ENCODE measurements at places on chromosomes 5 and 9. TPM values are rescaled to one million over a fixed set of nuclear protein-coding genes. Genes with fewer than 3 reads are reported as not detected.

Gene BRINP1
- total RNA-seq: not detected

Gene WDR38
- total RNA-seq: not detected

Gene EIF4E1B
- not detected for total RNA-seq

Gene FOXI1
- total RNA-seq: not detected

Gene SLC2A8
- total RNA-seq: 10.3 TPM

Gene PAEP
- 0.51 TPM for total RNA-seq

Gene PCDHB10
- not detected for total RNA-seq

Gene IL33
- 0.09 TPM for total RNA-seq

Gene MATR3
- total RNA-seq: 179 TPM

Gene GABRP
- not detected for total RNA-seq

Gene NDFIP1
- 35.8 TPM for total RNA-seq

Gene GGTA1
- not detected for total RNA-seq

Gene NSA2
- total RNA-seq: 88.5 TPM

Gene SLCO6A1
- total RNA-seq: not detected

Gene PTGS1
- 7.2 TPM for total RNA-seq

Gene SHC3
- 0.02 TPM for total RNA-seq

Gene RELL2
- total RNA-seq: 22.9 TPM

Gene CDX1
- total RNA-seq: not detected

Gene FBLL1
- total RNA-seq: not detected

Gene TXN
- total RNA-seq: 339 TPM

Gene RNF183
- total RNA-seq: not detected

Gene BARX1
- total RNA-seq: not detected

Gene GTF3C5
- total RNA-seq: 110 TPM

Gene PCDHGA11
- total RNA-seq: not detected

Gene HACD4
- 0.02 TPM for total RNA-seq

Gene CDC20B
- total RNA-seq: not detected

Gene CLPTM1L
- 152 TPM for total RNA-seq

Gene BTNL8
- not detected for total RNA-seq

Gene IL5
- total RNA-seq: not detected

Gene PDGFRB
- total RNA-seq: 0.51 TPM

Gene CD14
- total RNA-seq: 0.47 TPM

Gene LCN1
- total RNA-seq: not detected

Gene NRARP
- total RNA-seq: 24.5 TPM

Gene CARTPT
- not detected for total RNA-seq

Gene CFAP157
- total RNA-seq: not detected

Gene ECSCR
- total RNA-seq: not detected
